CD4-positive, alpha-beta T cell (primary cell): ENCODE measurements at places on chromosomes 2 and 18.

DNA sequence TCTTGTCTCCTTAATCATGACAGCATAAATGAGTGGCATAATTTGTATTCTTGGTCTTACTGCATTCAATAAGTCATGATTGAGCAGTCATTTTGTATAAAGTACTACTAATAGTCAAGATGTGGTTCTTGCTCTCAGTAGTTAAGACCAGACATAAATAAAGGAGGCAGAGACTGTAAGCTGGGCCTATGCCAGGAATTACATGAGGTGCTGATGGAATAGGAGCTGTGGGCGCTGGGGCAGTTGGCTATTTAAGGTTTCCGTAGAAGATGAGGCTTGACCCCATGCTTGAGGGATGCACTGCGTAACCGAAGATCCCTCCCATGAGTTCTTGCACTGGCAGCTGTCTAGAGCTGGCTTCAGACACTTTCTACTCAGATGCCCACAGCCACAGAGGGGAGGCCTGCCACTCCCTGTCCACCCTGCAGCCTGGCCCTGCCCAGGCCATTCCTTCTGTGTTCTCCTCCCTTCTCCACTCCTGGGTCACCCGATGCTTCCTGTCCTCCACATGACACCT is 150.9 kb upstream of the REV1 start:
- DNase-seq, result no peak

GRCh38 chr2:138060301-138060635 is 96.0 kb downstream of the HNMT start:
- DNase-seq, result peak; percentile 14

- DNase-seq, result no peak
Observed at GRCh38 chr2:227848146-227848545, 23.3 kb upstream of the DAW1 start.

- no peak for DNase-seq
Observed at GRCh38 chr2:45910473-45911060, 259.1 kb downstream of the PRKCE start.

DNA sequence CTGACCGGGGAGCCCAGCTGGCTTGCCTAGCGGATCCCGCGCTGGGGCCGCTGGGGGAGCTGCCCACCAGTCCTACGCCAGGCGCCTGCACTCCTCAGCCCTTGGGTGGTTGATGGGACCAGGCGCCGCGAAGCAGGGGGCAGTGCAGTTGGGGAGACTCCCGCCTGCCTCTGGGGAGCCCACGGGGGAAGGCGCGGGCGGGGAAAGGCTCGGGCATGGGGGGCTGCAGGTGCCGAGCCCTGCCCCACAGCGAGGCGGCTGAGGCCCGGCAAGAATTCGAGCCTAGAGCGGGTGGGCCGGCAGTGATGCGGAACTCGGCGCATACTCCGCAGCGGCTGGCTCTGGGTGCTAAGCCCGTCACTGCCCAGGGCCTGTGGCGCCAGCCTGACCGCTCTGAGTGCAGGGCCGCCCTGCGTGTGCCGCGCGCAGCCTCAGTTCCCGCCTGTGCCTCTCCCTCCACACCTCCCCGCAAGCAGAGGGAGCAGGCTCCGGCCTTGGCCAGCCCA is 249.1 kb upstream of the TEKT4 start:
- no peak for DNase-seq

DNA sequence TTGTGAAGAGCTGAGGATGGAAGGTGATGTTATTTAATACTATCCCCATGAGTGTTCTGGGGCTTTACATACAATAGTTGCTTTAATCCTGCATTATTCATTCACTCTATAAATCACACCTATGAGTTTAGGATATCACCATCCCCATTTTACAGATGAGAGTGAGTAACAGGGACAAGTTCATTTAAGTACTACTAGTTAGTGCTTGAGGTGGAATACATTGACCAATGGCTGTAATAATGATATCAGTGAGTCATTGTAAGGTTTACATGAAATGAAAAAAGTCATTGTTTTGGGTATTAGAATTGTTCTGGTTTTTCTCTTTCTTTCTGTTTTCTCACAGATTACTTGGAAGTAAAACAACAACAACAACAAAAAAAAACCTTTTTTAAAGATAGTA is 42.5 kb downstream of the TANC1 start:
- no peak for DNase-seq

GRCh38 chr2:124136110-124136509 is 111.0 kb downstream of the CNTNAP5 start:
- no peak for DNase-seq

DNA sequence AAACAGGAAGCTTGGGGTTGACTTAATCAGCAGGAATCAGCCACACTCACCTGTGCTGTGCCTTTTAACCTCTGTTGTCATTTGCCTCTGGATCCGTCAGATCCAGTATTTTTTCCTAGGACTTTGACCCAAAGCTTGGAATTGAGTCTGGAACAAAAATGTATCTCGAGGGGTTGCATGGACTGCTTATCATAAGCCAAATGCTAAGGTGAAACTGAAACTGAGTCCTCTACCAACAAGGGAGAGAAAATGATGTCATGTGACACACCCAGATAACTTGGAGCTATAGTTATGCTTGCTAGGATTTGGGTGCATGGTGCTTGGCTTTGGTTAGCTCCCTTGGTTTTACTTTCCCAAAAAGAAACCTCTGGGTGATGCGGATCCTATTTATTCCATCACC is 2158.6 kb upstream of the PIK3C3 start:
- no peak for DNase-seq

DNA sequence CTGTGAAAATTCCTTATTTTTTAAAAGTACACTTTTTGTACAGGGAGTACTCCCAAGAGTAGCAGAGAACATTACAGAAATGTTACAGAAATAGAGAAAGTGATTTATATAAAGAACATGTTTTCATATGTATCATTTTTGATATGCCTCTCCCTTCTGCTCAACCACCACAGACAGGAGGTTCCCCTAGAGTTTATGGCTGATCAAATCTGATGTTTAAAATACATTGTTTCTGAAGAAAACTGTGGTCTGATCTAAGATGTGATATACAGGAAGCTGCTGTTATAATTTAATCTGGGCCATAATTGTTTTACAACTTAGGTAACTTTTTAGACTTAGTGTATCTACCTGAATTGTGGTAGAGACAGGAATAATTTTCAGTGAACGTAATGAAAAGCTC is 37.0 kb downstream of the STAT4 start:
- no peak for DNase-seq

DNA sequence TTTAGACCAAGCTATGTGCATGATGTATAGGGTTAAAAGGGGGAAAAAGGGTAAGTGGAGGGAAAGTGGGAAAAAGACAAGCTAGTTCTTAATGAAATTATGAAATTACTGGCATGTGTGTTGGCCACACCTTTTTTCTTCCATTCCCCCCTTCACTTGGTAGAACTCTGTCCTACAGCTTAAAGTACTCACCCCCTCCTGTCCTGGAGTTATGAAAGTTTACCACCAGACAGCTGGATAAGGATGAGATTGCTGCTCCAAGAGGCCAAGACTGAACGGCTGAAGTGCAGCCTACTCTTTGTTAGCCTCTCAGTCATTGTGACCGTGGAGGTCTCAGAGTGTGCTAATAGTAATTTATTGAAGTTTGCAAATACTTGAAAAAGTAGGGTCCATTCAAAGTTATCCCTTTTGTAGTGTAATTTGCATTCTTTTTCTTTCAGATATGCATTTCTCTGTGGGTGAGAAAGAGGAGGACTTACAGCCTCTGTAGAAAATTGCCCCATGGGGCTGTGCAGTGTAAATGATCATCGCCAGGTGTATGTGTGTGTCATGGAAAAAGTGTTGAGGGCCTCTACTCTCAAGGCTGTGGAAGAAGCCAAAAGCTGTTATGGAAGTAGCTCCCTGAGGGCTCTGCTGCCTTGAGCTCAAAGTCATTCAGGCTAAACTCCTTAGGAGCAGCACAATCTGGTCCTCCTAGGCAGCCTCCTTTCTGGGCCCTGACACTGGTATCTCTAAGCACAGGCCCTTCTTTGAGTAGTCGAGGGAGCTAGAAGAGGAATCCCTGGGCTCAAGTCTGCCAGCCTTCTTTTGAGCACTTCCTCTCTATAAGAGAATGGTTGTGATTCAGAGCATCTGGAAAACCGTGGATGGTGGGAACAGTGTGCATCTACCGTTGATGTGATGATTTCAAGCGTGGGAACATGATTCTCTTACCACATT is 46.2 kb downstream of the LHCGR start:
- DNase-seq, result no peak

DNA sequence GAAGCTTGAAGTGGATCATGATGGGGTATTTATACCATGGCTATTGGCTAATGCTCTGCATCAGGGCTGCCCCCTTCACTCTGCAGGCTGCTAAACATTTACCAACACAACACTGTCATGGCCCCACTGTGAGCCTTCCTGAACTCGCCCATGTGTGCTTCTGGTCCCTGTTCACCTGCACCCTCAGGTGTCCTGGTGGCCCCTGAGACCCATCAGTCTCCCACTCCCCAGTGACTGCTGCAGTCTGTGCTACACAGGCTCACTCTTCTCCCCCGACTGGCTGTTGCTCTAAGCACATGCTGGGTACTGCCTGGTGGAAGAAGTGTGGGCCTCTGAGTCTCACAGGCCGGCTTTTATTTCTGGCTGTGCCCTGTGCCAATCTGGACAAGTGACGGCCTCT is 183.0 kb upstream of the HS6ST1 start:
- no peak for DNase-seq

- DNase-seq, result no peak
Observed at GRCh38 chr2:157480182-157480961, 36.5 kb upstream of the CYTIP start.

GRCh38 chr2:241901500-241902351 is 32.2 kb downstream of the RTP5 start:
- DNase-seq, result no peak

- DNase-seq, result peak; percentile 23
Observed at GRCh38 chr2:3780477-3781402, 77.4 kb downstream of the DCDC2C start.

DNA sequence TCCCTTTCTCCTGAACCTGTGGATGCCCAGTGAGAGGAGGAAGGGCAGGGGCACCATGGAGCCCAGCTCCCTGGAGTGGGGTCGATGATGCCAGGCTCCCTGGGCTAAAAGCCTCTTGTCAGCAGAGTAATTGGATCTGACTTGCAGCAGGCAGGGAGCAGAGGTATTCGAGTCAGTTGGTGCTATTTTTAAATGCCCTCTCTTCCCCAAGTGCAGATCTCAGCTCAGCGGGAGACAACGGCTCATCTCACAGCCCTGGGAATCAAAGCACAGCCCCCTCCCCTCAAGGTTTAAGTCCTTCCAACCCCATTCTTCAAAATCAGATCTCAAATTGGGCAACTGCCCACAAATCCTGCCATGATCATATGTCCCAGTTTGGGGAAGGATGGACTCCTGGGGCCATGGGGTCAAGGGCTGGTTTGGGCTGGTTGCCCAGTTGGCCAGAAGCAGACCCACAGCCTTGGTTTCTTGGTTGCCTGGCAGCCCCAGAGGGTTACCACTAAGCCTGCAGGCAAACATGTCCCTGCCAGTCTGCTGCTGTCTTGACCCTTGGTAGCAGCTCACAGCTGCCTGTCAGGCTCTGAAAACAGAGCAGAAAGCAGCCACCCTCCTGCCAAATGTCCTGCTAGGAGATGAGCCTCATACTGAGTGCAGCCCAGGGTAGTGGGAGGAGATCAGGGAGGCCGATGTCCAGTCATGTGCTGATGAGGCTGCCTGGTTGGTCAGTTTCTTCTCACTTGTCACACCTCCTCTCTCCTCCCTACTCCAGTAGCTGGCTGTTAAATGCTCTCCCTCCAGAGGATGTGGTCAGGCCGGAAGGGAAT is 244.9 kb downstream of the LOXHD1 start:
- no peak for DNase-seq

- DNase-seq, result no peak
Observed at GRCh38 chr2:220273082-220273481, 645.7 kb downstream of the SLC4A3 start.

DNA sequence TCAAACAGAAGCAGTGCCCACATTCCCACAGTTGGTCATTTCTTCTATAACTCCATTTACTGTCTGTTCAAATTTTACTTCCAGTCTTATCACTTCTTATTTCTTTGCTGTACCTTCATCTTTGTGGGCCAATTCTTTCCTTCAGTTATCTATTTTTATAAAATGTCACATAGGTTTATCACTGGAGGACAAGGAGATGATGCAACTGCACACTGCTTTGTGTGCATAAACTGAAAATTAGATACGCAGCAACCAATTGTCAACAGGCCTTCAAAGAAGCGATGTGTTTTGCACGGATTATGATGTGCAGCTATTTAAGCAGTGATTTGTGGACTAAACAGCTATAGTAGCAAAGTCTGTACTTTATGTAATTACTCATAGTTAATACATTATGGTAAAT is 726.8 kb upstream of the GCFC2 start:
- no peak for DNase-seq
